ENCODE measurements at places on chromosomes 7 and 10.

GRCh38 chr10:79266543-79267312 lies 80.5 kb upstream of the PPIF start:
- DNase-seq, result no peak

- no peak for DNase-seq
Measured at GRCh38 chr10:51654918-51655317, 44.5 kb downstream of the CSTF2T start.

DNA sequence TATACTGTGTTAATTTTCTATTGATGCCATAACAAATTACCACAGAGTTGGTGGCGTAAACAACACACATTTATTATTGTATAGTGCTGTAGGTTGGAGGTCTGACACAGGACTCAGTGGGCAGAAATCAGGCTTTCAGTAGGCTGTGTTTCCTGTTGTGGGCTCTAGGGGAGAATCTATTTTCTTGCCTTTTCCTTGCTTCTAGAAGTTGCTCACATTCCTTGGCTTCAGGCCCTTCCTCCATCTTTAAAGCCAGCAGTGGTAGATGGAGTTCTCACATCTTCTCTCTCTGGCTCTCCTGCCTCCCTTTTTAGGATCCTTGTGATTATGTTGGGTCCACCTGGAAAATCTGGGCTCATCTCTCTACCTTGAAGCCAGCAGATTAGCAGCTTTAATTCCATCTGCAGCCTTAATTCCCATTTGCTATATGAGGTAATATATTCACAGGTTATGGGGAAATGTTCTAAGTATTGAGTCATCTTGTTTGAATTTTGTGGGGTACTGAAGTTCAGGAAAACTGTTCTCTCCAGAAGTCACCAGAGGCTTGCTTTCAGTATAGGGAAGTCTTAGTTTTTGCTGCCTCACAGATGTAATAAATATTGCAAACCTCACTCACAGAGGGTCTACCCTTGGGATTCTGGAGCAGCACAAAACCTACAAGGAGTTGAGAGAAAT lies 38.9 kb downstream of the CCNY start:
- DNase-seq, result no peak

- DNase-seq, result no peak
Measured at GRCh38 chr10:78365694-78366093, 332.0 kb downstream of the RPS24 start.

DNA sequence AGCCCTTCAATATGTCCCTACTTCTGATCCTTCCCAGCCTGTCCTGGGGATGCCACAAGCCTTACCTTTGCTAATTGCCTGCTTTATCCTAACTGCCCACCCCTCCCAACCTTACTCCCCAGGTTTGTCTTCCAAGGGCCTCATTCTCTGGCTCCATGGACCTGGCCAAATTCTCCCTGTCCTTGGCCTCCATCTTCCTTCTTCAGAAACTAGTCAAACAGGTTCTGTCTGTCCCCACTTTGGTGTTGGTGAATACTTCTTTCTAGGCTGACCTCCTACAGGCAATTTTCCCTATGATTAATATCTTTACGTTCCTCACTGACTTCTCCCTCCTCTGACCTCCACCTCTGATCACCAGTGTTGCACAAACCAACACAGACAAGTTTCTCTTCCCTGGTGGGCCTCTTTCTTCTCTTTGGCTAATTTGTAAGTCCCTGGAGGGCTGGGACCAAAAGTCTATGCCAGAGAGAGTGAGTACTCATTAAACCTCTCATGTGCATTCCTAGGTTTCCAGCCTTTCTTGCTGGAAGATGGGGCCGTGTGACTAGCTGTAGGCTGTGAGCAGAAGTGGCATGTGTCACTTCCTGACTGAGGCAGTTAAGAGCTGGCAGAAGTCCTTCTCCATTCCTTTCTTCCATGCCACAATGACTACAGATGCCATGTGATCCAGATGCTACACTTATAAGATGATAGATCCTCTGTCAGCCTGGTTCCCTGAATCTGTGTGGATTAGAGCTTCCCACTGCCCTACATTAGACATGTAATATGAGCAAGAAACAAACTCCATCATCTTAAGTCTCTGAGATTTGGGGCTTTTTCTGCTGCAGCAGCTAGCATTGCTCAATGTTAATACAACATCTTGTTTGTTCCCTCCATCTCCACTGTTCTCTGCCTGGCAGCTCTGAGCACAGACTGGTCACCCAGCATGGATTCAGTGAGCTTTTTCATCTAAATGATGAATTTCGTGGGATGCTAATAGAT lies 382.7 kb downstream of the RPS24 start:
- DNase-seq, result no peak

DNA sequence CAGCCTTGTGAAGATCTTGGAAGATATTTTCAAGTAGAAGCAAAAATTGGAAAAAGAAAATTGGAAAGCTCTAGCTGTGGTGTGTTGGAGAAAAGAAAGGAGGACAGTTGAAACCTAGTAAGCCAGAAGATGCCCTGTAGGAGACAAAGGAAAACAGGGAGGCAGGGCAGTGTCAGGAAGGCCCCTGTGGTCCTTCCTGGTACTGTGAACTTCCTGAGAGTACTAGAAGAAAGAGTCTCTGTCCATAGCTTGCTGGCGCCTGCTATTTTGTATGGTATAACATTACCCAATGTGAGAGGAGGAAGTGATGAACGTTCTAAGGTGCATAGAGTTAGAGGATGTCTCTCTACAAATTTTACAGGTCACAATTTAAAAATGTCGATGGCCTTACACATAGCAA lies 183.1 kb downstream of the CTTNBP2 start:
- DNase-seq, result no peak

DNA sequence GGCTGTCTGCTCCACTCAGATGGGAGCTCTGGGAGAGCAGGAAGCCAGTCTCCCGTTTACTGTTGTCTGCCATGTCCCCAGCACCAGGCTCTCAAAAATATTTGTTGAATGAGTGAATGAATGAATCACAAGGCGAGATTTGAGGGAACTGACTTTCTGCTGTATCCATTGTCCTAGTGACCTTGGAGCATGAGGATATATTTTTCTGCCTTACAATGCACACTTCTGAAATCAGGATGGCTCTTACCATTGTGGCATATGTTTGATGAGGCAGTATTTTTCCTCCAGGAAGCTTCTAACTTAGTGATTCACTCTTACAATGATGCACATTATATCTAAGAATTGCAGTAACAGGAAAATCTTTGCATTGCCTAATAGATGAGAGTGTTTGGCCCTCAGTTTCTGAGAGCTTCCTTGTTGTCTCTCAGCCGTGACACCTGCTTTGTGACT lies 136.4 kb downstream of the RPS24 start:
- DNase-seq, result no peak

- DNase-seq, result no peak
Measured at GRCh38 chr10:125204400-125204799, 44.0 kb upstream of the CTBP2 start.

GRCh38 chr7:155791214-155791737 lies 21.0 kb downstream of the SHH start:
- no peak for DNase-seq

GRCh38 chr10:23111517-23112286 lies 16.3 kb downstream of the MSRB2 start:
- no peak for DNase-seq

DNA sequence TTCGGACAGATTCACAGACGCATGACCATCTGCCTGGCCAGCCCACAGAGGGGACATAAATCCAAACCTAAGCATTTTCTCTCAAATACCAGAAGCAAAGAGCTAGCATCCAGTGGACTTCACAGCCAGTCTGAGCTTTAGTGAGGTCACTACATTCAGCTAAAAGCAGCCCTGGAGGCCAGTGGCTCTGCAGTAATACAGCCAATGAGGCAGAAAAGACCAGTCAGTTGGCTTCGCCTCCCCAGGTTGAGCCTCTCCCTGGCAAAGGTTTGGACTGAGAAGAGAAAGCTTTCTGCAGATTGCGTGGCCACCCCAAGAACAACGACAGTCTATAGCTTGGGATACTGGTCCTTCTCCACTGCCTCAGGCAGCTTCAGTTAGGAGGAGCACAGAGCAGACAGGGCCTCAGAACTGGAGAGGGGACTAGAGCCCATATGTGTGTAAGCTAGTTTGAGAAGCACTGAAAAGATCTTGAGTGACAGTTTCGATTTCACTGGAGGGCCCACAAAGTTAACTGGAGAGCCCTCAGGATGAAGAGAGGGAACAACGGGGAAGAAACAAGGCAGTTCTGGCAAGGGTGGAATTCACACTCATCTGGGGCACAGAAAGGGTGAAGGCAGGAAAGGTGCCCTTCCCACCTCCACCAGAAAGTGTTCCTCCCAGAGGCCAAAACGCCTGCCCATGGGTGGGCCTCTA lies 3.8 kb downstream of the WDR91 start:
- no peak for DNase-seq

GRCh38 chr10:102799691-102800471 lies 37.3 kb downstream of the CYP17A1 start:
- DNase-seq, result no peak

DNA sequence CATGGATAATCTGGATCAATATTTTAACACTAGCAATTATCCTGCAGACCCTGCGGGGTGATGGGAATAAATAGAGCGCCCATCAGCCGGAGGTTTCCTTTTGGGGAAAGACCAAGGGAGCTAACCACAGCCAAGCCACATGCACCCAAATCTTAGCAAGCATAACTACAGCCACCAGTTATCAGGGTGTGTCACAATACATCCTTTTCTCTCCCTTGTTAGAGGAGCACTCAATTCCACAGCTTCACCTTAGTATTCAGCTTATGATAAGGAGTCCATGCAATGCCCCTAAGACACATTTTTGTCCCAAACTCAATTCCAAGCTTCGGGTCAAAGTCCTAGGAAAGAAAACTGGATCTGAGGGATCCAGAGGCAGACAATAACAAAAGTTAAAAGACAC lies 15.9 kb downstream of the TOMM7 start:
- no peak for DNase-seq

- no peak for DNase-seq
Measured at GRCh38 chr7:50138101-50138500, 45.1 kb upstream of the ZPBP start.

GRCh38 chr7:116949941-116950801 lies 3.1 kb upstream of the ST7 start:
- no peak for DNase-seq

DNA sequence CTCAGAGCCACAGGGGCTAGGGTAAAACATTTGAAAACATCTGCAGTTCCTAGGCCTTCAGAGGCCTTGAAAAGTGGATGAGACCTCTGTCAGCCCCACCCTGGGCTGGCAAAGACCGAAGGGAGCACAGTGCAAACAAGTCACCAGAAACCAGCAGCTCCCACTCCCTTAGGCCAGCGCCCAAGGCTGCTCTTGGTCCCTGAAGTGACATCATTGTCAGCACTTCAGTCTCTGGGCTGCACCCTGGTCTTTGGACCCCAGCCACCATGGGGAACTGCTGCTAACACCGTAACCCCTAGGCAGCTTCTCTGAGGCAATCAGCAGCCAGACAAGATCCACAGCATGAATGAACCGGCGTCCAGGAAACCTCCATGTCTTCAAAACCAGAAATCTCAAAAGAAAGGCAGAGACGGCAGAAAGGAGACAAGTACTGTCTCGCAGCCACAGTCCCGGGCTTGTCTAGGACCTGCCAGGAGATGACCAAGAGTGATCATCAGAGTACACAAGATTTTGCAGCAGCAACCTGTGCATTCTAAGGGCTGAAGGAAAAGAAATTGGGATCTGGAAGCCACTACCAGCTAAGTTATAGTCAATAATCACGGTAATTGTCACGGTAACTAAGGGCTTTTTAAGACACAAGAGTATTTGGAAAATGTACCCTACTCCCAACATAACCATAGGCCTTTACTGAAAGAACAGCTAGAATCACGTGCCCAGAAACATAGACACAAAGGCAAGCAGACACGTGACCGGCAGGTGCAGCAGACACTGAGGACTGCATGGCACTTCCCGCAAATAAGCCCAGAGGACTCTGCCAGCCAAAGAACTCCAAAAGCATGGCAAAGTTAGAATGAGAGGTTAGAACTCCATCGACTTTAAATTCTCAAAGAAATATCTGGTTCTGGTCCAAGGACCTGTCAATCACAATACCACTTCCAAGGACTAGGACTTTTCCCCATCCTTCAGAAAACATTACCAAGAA lies 23.3 kb downstream of the CPXM2 start:
- DNase-seq, result no peak

DNA sequence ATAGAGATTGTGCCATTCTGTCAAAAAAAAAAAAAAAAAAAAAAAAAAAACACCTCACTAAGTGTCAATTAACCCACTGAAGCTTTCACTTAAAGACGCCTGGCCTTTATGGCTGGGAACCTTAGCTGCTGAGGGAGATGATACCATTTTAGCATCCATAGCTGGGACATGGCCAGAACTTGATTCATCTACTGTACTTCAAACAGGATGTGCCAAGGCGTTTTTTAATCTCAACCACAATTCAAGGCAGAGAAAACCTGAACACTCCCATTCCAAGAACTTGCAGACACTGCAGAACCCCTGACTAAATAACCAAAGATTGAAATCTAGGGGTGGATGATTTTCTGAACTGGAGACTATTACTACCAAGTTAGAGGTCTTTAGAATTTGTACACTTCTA lies 996.6 kb downstream of the SORCS1 start:
- DNase-seq, result no peak

DNA sequence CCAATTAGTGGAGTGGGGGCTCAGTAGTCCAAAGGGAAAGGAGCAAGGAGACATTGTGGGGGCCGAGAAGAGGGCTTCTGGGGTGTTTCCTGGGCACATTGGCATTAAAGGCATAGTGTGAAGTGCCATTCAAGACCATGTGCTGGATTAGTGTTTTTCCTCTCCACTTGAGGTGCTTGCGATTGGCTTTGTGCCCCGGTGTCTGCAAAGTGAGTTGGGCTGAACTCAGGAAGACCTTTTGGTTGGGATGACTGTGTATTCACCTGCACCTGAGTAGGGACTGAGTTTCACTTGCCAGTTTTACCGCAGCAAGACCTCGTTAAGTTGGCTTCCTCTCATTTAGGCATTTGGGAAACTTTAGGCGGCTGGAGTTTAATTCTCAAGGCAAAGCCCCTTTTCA lies 73.0 kb downstream of the TCF7L2 start:
- no peak for DNase-seq

GRCh38 chr10:43943818-43944360 lies 295.2 kb upstream of the ZNF32 start:
- DNase-seq, result no peak

GRCh38 chr10:106795619-106796018 lies 368.9 kb downstream of the SORCS1 start:
- no peak for DNase-seq

GRCh38 chr7:156475666-156476065 lies 164.9 kb upstream of the RNF32 start:
- no peak for DNase-seq

GRCh38 chr7:69654381-69654780 lies 56.1 kb downstream of the AUTS2 start:
- no peak for DNase-seq

DNA sequence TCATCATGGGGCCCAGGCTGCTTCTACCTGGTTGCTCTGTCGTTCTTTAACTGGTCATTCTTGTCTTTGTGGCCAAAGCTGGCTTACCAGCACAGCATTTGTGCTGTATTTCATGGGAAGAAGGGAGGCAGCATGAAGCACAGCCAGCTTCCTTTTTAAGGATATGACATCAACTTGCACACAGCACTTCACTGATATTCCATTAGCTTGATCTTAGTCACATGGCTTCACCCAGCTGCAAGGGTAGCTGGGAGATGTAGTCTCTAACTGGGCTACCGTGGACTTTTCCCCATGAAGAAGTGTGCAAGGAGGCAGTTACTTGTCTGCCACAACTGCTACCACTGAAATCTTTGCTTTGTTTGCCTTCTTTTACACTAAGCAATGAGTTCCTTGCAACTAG lies 525.2 kb downstream of the LRMDA start:
- DNase-seq, result no peak

All from renal cortex interstitium (tissue), 15 donors.